ENCODE measurements at places on chromosomes 11 and 22.

DNA sequence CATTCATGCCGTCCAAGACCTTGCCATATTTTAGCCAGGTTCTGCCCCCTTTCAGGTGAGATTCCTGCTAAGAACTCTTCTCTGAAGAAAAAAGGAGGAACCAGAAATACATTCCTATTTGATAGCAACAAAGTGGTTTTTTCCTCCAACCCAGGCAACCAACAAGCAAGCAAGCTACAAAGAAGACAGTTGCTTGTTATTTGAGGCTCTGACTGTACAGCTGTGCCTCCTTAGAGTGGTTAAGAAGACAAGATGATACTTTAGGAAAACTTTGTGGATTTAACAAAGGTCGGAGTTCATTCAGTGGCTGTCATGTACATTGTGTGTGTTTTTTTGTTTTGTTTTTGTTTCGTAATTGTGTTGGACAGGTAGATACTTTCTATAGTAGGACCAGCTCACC is 21.7 kb downstream of the TEAD1 start:
- no peak for DNase-seq

DNA sequence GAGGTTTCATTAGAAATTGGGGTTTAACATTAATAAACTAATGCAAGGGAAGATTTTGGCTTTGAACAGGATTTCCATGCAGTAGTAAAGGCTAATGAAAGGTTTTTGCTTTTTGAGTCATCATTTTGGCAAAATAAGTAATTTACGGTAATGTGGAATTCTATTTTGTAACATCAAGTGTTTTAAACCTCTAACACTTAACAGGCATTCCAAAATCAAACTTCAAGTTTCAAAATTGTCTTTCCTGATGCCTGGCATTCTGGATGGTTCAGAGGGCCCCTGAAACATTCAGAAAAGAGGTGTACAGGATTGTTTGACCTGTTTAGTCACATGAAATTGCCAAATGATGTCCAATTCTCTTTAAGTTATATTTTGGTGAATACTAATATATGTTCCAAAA is 90.4 kb upstream of the GNAZ start:
- DNase-seq: no peak

DNA sequence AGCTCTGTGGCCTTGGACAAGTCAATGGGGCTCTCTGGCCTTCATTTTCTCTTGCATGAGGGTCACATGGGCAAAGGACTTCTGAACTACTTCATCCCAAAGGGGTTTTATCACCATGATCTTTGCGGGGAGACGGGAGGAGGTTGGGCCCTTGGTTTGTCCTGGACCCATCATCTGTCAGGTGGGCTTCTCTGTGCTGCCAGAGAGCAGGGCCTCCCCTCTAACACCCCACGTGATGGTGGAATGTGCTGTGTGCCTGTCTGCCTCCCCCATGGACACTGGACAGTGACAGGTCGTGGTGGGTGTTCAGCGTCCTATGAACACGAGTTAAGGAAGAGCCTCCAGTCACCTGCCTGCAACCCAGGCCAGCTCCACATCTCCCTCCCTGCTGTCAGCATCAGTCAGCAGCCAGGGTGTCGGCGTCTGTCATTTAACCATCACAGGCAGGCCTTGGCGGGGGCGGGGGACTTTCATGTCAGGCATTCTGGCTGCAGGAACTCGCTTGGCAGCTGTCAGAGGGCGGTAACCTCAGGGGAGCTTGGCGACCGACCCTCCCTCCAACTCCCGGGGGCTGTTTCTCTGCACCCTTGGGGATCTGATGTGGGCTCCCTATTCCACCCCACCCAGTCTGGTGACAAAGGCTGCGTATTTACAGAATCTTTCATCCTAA is 2.6 kb upstream of the SUN2 start:
- peak; percentile 52 for DNase-seq

DNA sequence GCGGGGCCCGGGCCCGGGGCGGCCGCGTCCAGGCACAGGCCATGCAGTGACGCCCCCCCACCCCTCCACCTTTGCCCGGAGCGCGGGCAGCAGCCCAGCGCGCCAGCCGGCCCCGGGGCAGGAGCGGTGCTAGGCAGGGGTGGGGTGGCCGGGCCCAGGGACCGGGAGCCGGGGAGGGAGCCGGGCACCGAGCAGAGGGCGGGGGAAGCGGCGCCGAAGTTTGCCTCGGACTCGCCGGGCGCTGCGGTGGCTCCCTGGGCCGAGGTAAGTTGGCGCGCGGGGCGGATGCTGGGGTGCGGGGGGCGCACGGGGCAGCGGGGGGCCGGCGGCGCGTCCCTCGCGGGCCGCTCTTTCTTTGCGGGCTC is 332 bp downstream of the TEAD1 start:
- no peak for DNase-seq

- DNase-seq: no peak
Measured at GRCh38 chr22:23581260-23581650, 1.2 kb upstream of the IGLL1 start.

DNA sequence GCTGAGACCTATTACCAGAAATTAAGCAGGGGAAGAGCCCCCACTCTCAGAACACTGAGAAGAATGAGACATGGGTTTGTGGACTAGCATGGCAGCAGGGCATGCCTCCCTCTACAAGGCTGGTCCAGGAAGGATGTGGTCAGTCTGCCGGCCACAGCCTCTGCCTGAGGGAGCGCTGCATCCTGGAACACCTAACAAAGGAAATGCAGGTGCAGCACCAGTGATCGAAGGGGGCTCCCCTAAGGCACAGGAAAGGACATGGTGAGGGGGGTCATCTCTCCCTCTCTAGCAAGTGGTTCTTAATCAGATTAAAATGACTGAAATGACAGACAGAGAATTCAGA is 40.6 kb upstream of the ARL14EP start:
- no peak for DNase-seq

DNA sequence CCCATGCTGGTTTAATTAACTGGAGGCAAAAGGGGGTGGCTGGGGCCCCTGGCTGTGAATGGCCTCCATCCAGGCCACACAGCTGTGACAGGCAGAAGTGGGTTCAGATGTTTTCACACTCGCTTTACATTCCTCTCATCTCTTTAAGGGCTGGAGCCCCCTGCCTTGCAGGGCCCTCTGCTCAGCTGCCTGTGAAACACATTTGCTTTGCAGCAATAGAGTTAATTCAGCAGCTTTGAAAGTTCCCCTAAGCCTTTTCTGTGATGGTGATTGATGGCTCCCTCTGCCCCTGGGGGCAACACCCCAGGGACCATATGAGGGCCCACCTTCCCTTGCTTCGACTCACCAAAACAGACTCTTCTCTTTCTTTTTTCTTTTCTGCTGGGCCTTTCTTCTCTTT is 139.3 kb downstream of the FEZ1 start:
- no peak for DNase-seq

- no peak for DNase-seq
Measured at GRCh38 chr11:62574363-62575071, 826 bp upstream of the EEF1G start.

Measured in B cell (primary cell).